Karpas-422 (cell line): ENCODE measurements at places on chromosomes 4 and X. TPM values are rescaled to one million over a fixed set of nuclear protein-coding genes. Genes with fewer than 3 reads are reported as not detected.

- DNase-seq: no peak
These were observed 44.0 kb upstream of the TLR2 start for GRCh38 chr4:153639833-153640802.

- DNase-seq: no peak
These were observed 29.8 kb upstream of the IRAK1 start for GRCh38 chrX:154049209-154050112.

Gene MAGEA2B
- total RNA-seq: not detected in 2 replicates

DNA sequence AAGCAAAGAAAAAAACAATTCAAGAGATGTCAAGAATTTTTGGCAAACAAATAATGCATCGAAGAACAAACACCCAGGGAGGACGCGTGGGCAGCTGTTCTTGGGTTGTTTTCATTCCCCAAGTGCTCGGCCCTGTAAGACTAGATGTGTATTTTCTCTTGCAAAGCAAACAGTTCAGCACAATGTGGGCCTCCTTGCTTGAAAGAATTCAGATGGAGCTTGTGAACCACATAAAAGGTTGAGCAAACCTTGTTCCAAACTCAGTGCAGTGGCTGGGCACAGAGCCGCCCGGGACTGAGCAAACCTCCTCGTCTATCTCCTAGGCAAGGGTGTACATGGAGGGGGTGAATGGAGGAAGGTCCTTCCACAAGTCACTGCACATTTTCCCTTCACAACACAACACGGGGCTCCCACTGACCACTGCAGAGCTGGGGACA, 82.4 kb downstream of the HTRA3 start:
- DNase-seq: no peak
